Activated T-cell treated with anti-CD3 and anti-CD28 coated beads, Interleukin-2, amount 50 U/mL, for 72 hours (primary cell): ENCODE measurements at places on chromosomes 12 and 14. TPM values are rescaled to one million over a fixed set of nuclear protein-coding genes. Genes with fewer than 3 reads are reported as not detected.
A peak's percentile ranks its signal among the peaks of the same experiment; 100 is the strongest.

Gene ABCD2
- total RNA-seq, result 11.2 TPM

Gene ANKRD33
- not detected for total RNA-seq

Gene RPL6
- 1,400 TPM for total RNA-seq

- DNase-seq, result no peak
Observed at GRCh38 chr12:41507286-41507685, 319.2 kb downstream of the PDZRN4 start.

GRCh38 chr14:96263347-96264199 lies 7.6 kb downstream of the BDKRB1 start:
- DNase-seq, result no peak

- DNase-seq, result no peak
Observed at GRCh38 chr14:98725191-98725590, 546.8 kb downstream of the BCL11B start.

DNA sequence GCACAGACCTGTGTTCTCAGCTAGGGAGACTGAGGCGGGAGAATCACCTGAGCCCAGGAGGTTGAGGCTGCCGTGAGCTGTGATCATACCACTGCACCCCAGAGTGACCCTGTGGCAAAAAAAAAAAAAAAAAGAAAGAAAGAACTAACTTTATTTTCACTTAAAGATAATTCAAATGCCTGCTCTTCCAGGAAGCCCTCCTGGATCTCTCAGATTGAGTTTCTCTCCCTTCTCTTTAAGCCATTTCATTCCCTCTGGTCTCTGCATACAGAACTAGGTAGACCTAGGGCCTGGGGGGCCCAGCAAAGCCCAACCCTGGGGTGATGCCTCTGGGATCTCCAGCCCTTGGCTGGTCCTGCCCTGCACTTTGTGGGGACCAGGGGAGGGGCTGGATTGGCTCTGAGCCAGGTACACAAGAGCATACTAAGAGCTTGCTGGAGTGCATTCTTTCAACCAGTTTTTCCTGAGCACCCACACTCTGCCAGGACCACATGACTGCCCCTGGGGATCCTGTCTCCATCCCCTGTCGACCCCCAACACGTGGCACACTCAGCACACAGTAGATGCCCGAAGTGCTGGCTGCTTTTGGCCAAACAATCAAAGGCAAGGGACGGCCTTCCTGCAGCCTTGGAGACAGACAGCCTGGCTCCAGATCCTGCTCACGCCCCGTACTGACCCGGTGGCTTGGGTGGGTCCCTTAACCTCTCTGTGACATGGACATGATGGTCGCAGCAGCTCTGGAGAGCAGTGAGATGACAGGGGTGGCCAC lies 52.7 kb downstream of the CYP46A1 start:
- no peak for DNase-seq

DNA sequence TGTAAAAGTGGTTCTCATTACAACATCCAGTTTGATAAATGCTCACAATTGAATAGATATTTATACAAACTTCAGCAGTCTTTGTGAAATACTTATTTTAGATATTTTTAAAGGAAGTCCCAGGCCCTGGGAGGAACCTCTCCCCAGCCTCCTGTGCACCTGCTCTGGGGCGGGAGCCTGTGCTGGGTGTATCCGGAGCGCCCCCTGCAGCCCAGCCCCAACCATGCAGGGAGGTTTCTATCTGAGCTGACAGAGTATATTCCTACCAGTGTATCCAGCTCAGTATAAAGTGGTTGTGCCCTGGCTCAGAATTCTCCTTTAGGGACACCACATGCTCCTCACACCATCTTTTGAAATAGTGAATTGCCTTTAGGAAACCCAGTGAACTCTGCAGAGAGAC lies 851.8 kb downstream of the TMEM121 start:
- DNase-seq, result peak; percentile 36

- DNase-seq, result peak; percentile 14
Observed at GRCh38 chr14:30928462-30928861, 54.1 kb downstream of the COCH start.

- no peak for DNase-seq
Observed at GRCh38 chr14:95769976-95770375, 56.1 kb upstream of the TCL1A start.

DNA sequence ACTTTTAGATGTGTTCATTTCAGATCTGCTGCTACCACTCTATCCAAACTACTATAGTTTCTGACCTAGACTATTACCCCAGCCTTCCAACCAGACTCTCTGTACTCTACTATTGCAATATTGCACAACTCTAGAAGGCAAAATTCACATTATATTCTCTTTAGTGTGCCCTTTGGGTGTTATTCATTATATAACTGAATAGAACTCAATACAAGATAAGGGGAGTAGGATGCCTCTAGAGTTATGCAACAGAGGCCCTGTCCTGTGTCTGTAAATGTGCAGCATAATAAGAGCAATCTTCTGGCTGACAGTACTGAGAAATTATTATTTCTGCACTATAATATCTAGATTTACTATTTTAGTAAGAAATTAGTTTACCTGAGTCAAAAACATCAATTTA lies 63.1 kb downstream of the LRRC9 start:
- no peak for DNase-seq
